ENCODE measurements at places on chromosomes 11 and 22.

DNA sequence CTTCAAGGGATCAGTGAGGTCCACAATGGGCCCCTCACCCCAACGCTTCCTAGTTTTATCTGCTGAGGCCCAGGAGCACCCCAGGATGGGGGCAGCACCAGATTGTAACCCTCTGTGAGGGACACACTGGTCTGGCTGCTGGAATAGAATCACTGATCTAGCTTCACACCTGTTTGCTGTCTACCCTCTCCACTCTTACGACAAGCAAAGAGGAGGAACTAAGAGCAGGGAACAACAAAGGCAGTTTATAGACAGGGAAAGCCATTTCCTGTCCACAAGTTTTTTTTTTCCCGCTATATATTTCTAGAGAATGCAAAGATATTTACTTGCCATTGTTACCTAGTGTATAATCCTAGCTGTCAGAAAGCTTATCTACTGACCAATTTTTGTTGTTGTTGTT lies 61.0 kb upstream of the CRTAM start:
- H3K36me3 ChIP-seq: peaks cover 23% of the 10 kb centered on the region
- H3K27me3 ChIP-seq: no peaks in the 10 kb centered on the region
- H3K4me1 ChIP-seq: peaks cover 44% of the 10 kb centered on the region
- DNase-seq: no peak
- H3K4me3 ChIP-seq: no peak overlapping the region
- H3K27ac ChIP-seq: peak overlapping the region; percentile 74

DNA sequence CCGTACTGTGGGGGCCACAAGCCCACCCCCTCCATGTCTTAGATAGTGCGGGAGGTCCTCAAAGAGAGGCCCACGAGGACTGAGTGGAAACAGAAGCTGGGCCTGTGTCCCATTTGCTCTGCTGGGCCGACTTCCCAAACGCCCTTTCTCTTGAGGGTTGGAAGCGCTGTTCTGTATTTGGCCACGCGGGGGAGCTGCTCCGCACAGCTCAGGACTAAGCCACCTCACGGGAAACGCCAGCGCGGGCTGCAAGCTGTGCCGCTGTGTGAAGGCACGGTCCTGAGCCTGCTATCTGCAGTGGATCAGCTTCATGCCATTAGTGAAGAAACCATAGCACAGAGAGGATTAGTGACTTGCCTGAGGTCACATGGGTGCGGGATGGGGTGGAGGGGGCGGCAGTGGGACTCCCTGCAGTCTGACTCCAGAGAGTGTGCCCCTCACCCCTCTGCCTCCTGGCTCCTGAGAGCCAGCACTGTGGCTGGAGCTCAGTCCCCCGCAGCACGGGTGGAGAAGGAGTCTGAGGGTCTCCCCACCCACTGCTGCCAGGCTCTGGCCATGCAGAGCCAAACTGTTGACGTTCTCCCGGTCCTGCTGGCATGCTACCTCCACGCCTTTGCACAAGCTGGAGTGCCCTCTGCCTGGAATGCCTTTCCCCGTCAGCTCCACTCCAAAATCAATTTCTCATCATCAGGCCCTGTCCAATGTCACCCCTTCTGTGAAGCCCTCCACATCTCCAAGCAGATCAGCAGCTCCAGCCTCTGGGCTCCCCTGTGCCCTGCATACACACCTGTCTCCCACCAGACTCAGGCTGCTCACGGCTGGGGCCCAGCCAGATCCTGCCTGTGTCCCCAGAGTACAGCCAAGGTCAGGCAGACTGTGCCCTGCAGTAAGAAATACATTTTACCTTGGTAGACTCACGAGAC lies 51.5 kb upstream of the LRRC32 start:
- no peaks in the 10 kb centered on the region for H3K36me3 ChIP-seq
- H3K27me3 ChIP-seq: peaks cover 14% of the 10 kb centered on the region
- H3K27ac ChIP-seq: no peak overlapping the region
- H3K4me3 ChIP-seq: no peak overlapping the region

GRCh38 chr11:61092280-61092766 lies 10.0 kb upstream of the CD5 start:
- H3K4me3 ChIP-seq: peak overlapping the region; percentile 91
- DNase-seq: peak; percentile 84
- peaks cover 45% of the 10 kb centered on the region for H3K36me3 ChIP-seq
- no peaks in the 10 kb centered on the region for H3K27me3 ChIP-seq

DNA sequence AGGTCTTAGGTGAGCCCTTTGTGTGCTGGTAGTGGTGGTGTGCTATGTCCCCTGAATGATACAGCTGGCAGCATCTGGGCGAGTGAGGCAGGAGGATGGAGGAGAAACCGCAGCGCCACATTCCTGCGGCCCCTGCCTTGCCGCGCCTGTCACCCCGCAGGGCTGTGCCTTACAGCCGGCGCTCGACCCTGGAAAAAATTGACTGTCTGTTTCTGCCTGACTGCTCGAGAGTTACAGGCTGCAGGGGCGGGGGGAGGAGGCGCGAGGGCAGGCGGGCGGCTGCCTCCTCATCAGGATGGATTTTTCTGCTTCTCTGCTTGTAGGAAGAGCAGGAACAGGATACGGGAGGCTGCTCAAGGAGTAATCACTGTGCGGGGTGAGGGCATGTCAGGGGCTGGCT lies 443.4 kb downstream of the MIAT start:
- H3K4me3 ChIP-seq: no peak overlapping the region
- H3K36me3 ChIP-seq: no peaks in the 10 kb centered on the region
- no peak overlapping the region for H3K27ac ChIP-seq
- no peak for DNase-seq
- H3K27me3 ChIP-seq: peaks cover 21% of the 10 kb centered on the region

DNA sequence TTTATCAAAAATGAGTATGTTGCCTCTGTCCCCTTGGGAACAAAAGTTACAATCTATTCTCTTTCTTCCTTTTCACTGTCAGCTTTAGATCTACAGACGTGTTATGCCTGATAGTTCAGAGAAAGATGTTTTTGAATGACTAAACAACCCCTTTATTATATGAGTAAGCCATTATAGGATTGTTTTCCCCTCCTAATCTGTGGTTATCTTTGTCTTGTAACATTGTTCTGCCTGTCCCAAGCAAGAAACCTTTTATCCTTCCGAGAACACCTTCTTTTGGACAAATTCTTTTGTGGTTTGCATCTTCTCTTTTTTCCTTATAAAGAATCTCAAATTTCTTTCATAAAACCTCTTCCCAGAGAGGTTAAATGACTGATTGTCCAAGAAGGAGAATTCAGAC lies 208.4 kb downstream of the DDX10 start:
- no peak overlapping the region for H3K4me3 ChIP-seq
- H3K4me1 ChIP-seq: peaks cover 28% of the 10 kb centered on the region
- DNase-seq: no peak
- H3K27me3 ChIP-seq: no peaks in the 10 kb centered on the region

DNA sequence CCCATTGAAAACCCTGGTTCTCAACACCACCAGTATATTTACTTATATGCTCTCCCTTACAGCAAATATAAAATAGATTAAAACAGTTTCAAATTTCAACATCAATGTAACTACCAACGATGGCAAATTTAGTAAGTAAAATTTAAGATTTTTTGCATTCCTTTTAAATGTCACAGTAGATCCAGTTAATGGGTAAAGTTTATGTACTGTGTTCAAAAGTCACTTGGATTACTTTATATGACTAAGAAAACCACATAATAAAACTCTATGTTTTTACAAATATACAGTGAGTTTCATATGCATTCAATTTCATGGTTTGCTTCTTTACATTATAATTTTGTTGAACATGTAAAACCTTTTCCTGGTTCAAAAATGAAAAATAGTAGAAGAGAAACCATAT lies 364.6 kb downstream of the AASDHPPT start:
- no peaks in the 10 kb centered on the region for H3K36me3 ChIP-seq
- H3K27me3 ChIP-seq: no peaks in the 10 kb centered on the region
- H3K4me3 ChIP-seq: no peak overlapping the region
- no peak overlapping the region for H3K27ac ChIP-seq

All from activated CD8-positive, alpha-beta T cell treated with anti-CD3 and anti-CD28 coated beads for 36 hours (primary cell).